ENCODE measurements at places on chromosomes 3 and 15. TPM values are rescaled to one million over a fixed set of nuclear protein-coding genes. Genes with fewer than 3 reads are reported as not detected.

DNA sequence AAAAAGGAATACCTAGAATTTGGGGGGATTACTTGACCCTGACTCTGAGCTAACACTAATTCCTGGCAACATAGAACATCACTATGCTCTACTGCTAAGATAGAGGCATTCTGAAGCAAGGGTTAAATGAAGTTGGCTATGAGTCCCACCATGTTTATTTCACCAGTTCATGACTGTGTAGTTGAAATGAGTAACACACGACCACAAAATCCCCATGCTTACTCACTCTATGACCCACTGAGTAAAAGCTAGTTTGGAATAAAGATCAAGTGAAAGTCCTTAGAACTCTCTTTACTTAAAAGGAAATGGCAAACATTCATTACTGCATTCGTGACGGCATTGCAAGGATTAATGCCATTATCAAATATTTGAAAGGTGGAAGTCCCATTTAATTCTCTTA is 47.4 kb downstream of the MRPL46 start:
- DNase-seq, result no peak

- no peak for DNase-seq
These were observed 372.0 kb upstream of the ICE2 start for GRCh38 chr15:60850903-60851302.

DNA sequence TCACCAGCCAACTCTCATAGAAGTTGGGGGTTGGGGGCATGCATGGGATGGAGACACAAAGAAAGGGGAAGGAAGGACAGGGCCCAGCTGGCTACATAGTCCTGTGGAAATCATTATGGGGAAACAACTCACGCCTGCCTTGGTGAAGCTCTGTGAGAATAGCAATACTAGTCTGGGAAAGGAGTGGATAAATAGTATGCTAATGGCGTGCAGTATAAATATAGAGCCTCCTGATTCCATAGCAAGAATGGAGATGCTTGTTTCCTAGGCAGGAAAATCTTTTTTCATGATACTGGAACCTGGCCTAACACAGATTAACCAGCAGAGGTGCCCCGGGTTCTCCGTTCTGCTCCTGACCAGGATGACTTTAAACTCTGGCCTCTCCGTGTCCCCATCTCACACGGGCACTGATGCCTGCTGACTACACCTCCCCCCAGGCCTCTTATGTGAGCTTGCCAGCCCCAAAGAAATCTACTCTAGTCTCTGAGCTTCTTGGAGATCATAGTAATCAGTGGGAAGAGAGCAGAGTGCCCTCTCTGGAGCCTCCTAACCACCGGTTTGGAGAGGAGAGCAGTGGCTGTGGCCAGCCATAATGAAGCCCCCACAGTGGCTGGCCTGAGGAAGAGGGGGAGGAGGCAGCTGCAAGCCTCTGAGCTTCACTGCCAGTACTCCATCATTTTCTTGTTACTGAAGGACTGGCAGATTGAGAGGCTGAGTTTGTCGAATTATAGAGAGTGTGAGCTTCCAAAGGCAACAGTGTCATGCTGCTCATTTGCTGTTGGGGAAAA is 355.0 kb upstream of the SEMA6D start:
- DNase-seq, result no peak

GRCh38 chr3:7917443-7918151 is 584.0 kb upstream of the LMCD1 start:
- no peak for DNase-seq

Gene GABRG3
- not detected for total RNA-seq

Gene CCDC39
- total RNA-seq, result under 0.01 TPM

All from fibroblast of villous mesenchyme (primary cell).